Stimulated activated CD8-positive, alpha-beta memory T cell treated with anti-CD3 and anti-CD28 coated beads, Interleukin-7, amount 100 ng/mL, for 24 hours (primary cell): ENCODE measurements at places on chromosomes 13 and 19.

- DNase-seq: no peak
Observed at GRCh38 chr19:46392252-46392801, 21.0 kb downstream of the CCDC8 start.

- no peak for DNase-seq
Observed at GRCh38 chr19:17687141-17687856, 855 bp downstream of the UNC13A start.

GRCh38 chr19:42154471-42155323 lies 22.5 kb upstream of the POU2F2 start:
- no peak for DNase-seq

GRCh38 chr19:16217716-16218451 lies 20.2 kb downstream of the AP1M1 start:
- no peak for DNase-seq

DNA sequence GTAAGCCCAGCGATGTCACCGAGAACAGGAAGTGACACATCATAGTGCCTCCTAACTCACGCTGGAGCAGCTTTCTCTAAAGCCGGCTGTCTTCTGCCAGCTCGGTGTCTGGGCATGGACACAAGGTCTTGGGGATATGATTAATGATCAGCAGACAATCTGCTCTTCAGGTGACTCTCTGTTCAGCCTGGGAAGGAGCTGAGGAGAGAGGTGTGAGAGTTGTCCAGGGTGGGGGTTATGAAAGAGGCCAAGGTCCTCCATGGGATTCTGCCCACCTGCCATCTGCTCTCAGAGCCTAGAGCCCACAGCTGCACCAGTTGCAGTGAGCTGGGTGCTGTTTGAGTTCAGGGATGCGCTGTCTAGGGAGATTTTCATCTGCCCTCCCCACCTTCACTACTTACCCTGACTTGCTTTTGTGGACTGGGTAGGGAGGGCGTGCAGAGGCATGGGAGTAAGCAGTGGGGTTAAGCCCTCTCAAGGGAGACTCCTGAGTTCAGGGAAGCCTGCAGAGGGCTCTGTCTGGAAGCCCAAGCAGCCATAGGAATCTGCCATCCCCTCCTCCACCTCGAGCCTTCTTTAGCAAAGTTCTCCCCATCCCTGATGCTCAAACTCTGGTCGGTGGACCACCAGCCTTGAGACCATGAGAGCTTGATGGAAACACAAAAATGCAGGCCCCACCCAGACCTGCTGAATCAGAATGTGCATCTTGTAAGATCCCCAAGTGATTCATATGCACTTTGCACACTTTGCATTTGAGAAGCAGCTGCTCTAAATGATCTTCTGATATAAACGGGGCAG lies 539.7 kb downstream of the RFC3 start:
- DNase-seq: no peak

- DNase-seq: no peak
Observed at GRCh38 chr13:39597838-39598237, 5.2 kb downstream of the LHFPL6 start.

DNA sequence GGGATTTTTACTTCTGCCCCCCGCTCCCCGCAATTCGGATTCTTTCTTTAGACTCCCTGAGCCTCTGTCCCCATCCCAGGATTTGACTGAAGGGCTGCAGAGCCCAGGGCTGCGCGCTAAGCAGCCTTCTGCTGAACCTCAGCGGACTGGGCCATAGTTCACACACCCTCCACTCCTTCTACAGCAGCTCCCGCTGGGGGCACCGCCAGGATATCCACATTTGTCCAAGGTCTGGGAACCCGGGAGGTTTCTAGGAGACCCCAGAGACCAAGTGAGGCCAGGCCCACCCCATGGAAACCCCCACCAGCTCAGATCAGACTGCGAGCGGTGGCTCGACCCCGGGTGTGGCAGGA lies 463.3 kb downstream of the ITGBL1 start:
- no peak for DNase-seq

DNA sequence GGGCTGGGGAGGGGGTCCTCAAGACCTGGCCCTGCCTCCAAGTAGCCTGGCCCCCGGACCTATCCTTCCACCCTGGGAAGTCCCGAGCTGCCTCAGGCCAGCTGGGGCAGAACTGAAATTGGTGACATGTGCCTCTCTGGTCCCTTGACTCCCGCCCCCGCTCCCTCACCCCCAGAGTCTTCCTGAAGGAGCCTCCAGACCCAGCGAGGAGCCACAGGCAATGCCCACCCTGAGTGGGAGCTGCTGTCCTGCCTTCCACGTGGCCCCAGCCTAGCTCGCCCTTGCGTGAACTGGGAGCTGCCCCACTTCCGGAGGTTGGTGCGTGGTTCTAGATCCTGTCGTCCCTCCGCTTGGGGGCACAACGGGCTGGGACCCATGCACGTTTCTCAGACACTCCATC lies 34.6 kb downstream of the CEBPA start:
- no peak for DNase-seq

- no peak for DNase-seq
Observed at GRCh38 chr19:18057557-18057956, 29.2 kb downstream of the IL12RB1 start.

GRCh38 chr13:112686987-112687386 lies 2.9 kb upstream of the ATP11A start:
- DNase-seq: no peak

- DNase-seq: no peak
Observed at GRCh38 chr13:46546084-46546768, 6.7 kb upstream of the LRCH1 start.

- DNase-seq: no peak
Observed at GRCh38 chr19:47992070-47992469, at the start of gene BSPH1. BSPH1 (minus strand) TSS chr19:47992170; CDS start chr19:47992081, 89 bp downstream.

DNA sequence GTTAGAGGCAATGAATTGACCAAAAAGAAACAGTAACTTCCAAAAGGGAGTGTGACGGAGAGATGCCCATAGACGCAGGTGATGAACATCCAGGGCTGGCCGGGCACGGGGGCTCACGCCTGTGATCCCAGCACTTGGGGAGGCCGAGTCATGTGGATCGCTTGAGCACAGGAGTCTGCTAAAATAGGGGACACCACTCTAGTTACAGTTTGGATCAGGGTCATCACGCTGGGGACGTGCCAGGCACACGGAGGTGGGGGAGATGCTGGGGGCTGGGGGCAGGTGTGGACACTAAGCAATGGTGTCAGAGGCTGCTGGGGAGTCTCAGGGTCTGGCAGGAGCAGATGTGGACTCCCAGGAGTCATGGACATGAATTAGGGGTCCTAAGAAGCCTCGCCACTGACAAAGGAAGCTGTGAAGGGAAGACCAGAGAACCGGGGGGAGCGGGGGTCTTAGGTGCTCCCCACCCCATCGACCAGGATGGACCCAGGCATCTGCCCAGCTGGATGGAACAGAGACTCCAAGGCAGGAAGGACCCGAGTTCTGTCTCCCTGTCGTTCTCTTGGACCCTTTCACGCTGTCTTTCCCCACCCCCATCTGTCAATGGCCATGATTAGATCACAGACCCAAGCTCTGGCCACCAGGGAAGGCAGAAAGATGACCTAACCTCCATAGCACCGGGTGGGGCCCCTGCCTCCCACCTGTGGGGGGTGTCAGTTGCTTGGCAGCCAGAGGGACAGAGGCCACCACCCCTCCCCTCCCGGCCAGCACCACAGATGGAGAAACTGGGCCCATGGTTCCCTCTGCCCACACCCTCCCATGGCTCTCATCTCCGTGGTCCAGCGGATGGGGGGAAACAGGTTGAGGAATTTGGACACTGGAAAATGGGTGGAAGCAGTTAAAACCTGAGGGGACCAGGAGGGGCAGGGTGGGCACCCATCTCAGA lies 19.6 kb downstream of the CCDC8 start:
- no peak for DNase-seq

DNA sequence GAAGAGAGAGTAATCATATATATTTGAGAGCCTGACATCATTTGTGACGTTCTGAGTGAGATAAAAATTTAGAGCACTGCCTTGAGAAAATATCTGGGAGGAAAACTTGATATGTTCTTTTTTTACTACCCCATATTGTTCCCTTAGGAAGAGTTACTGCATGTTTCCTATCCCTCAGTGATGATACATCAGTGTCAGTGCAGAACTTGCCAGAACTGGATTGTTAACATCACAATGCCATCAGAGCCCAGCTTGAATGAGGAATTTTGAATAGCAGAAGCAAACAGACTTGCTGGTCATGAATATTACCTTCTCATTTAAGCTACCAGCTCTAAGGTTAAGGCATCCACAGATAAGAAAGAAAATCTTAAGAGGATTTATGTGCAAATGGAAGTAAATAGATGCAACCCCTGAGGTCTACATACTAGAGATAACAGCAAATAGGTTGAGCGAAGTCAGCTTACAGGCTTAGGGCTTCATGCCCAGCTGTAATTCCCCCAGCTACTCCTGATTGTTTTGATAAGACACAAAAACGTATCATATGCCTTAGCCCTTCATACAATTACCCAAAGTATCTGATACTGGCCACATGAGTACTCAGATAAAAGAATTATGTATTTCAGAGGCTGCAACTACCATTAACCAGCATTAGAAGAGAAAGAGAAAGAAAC lies 313.7 kb upstream of the ATXN8OS start:
- no peak for DNase-seq

DNA sequence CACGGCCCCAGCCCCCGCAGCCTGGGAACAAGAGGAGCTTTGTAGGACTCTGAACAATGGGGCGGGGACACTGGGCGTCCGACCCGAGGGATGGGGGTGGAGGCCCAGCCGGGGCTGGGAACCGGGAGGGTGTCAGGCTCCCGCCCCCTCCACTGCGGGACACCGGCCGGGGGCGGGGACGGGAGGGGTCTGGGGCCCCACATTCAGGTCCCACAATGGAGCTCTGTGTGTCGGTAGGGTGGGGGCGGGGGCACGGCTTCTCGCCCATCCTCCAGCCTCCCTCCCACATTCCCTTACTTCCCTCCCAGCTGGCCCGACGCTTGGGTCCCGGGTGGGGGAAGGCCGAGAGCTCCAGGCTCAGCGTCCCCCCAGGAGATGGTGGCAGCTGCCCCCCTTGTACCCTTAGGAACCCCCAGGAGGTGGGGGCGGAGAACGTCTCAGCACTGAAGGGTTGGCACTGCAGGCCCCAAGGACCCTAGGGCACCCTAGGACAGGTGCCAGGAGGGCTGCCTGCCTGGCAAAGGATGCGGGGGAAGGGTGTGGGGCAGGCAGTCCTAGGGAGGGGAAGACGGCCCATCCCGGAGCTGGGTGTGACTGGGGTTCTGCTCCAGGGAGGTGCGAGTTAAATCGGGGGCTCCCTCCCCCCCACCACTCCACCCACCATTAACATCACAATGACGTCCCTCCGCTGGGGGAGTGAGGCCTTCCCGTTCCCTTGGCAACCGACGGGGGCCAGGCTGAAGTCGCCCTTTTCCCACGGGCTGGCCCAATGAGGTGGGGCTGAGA lies 5.3 kb downstream of the TTYH1 start:
- no peak for DNase-seq

DNA sequence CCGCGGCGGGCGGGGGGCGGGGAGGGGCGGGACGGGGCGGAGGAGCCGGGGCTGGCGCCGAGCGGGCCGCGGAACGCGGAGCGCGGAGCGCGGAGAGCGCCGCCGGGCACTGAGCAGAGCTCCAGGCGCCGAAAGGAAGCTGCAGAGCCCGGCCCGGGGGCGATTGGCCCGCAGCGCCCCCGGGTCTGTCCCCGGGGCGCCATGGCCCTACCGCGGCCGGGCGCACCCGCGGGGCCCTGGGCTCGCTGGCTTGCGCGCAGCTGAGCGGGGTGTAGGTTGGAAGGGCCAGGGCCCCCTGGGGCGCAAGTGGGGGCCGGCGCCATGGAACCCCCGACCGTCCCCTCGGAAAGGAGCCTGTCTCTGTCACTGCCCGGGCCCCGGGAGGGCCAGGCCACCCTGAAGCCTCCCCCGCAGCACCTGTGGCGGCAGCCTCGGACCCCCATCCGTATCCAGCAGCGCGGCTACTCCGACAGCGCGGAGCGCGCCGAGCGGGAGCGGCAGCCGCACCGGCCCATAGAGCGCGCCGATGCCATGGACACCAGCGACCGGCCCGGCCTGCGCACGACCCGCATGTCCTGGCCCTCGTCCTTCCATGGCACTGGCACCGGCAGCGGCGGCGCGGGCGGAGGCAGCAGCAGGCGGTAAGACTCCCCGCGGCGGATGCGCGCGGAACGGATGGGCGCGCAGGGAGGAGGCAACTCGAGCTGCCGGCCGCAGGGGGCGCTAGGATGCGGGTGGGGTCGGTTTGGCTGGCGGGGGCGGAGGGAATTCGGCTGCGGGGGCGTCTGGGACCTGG lies at the start of gene PDE4A:
Gene PDE4A (plus strand): TSS at position 95 of the 796 bp plus-strand sequence. CDS start 227 bp downstream, at position 322.
- no peak for DNase-seq

- DNase-seq: no peak
Observed at GRCh38 chr13:106118996-106119395, 416.5 kb downstream of the EFNB2 start.

GRCh38 chr13:40221460-40222201 lies 444.8 kb downstream of the FOXO1 start:
- DNase-seq: no peak

GRCh38 chr13:30440910-30441703 lies 18.8 kb downstream of the UBE2L5 start:
- no peak for DNase-seq

DNA sequence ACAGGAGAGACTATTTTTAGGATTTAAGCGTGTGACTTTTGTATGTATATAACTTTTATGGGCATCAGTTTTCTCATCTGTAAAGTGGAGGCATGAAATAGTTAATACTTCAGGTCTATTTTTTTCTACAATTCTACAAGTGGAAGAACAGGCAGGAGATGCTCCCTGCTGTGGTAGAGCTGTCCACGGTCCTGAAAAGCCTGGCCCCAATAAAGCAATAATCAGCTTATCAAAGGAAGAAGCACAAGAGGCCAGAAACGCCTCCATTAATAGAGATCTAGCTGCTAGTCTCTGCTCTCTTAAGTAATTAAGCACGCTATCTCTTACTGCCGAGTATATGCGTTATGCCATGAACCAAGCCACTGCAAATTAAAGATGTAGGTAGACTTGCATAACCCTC lies 28.0 kb upstream of the WASF3 start:
- DNase-seq: no peak

- peak; percentile 17 for DNase-seq
Observed at GRCh38 chr19:3471954-3472655, 8.2 kb downstream of the SMIM24 start.

DNA sequence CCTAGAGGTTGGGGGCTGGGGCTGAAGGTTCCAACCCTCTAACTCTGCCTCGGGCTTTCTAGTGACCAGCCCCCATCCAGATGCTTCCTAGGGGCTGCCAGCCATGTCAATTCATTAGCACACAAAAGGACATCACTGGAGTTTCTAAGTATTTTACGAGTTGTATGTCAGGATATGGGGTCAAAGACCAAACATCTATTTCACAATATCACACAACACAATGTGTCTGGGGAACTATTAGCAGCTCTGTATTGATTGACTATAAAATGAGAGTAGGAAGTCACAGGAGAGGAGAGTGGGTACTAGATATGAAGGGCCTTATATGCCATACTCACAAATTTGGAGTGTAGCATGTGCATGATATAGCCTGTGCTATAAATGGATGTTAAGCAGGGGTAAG lies 42.1 kb downstream of the LPAR6 start:
- no peak for DNase-seq
